ENCODE measurements at places on chromosomes 3 and 15.
A peak's percentile ranks its signal among the peaks of the same experiment; 100 is the strongest.

DNA sequence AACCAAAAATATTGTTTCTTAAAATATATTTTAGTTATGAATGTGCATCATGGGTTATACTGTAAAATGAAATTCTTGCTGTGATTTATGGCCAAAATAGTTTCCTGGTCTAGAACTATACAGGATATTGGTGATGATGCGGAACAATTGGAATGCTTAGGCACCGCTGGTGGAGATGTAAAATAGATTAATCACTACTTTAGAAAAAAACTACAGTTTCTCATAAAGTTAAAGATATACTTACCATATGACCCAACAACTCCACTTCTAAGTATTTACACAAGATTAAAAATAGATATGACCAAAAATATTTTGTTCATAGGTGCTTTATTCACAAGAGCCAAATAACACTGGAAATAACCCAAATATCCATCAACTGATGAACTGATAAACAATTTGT lies 126.7 kb downstream of the TUSC7 start:
- DNase-seq, result no peak

GRCh38 chr15:28895566-28895965 lies 9.8 kb downstream of the APBA2 start:
- no peak for DNase-seq

GRCh38 chr3:182238126-182238525 lies 526.4 kb downstream of the SOX2 start:
- no peak for DNase-seq

DNA sequence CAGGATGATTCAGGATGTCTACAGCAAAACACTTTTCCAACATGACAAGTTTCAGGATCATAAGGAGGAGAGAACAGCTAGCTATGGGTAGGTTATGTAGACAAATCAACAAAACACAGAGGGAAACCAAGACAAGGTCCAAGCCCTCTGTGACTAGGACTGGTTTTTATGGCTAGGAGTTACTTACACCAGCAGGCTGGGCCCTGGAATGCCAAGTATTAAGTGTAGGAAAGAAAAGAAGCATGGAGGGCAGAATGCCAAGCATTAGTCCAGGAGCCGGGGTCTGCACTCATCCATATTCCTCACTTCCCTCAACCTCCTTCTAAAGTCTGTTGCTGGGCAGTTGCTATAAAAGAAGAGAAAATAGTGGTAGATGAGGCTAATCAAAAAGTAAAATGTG lies 35.3 kb upstream of the PPP2R3A start:
- DNase-seq, result no peak

DNA sequence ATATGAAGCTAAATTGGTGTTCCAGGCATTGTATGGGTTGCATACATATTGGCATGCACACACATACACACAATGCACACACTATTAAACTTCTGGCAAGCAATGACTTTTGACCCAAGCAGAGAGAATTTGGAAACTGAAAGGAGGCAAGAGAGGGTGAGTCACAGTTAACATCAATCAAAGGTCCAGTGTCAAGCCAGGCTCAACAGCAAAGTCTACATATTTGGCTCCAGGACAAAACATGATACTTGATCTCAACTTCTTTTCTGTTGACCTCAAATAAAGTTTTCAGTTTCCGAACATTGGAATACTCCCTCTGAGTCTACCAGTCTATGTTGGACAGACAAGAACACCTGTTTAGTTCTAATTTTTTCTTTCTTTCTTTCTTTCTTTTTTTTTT lies 28.3 kb downstream of the IL12A start:
- no peak for DNase-seq

DNA sequence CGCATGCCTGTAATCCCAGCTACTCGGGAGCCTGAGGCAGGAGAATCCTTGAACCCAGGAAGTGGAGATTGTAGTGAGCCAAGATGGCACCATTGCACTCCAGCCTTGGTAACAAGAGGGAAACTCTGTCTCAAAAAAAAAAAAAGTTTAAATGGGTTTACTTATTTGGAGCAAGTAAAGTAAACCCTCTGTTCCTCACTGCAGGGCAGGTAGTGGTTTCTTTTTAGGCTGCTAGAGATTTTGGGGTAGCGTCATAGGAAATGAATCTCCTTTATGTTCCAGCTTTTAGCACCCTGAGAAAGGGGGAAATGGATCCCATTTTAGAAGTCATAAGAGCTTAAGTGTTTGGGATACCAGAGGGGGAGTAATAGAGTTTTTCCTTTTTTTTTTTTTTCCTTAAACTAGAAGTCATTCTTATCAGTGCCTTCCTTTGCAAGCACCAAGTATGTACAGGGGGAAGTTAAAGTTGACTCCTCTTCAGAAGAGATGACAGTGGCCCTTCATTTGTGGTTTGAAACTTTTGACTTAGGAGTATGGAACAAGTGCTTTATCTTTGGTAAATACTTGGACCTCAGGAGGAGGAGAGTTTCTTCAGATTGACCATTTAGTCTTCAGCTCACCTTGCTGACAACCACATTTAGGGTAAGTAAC lies 8.0 kb downstream of the PXK start:
- DNase-seq, result no peak

DNA sequence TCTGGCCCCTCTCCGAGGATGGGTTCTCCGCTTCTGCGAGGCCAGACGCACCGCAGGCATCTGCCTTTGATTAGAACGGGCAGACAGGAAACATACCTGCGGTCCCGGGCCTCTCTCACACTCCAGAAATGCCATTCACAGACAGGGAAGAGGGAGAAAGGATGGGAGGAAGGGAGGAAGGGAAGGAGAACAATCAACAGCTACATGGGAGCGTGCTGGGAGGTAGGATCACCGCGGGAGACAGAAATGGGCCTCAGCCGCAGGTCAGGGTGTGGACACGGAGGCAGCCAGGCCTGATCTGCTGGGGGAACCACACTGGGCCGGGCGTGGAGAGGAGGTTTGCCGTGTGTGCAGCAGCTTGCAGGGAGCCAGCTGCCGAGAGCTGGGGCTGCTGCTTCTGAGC lies 90.7 kb upstream of the RGMA start:
- DNase-seq, result no peak

- DNase-seq, result no peak
Observed at GRCh38 chr15:77616072-77616471, 16.6 kb downstream of the LINGO1 start.

DNA sequence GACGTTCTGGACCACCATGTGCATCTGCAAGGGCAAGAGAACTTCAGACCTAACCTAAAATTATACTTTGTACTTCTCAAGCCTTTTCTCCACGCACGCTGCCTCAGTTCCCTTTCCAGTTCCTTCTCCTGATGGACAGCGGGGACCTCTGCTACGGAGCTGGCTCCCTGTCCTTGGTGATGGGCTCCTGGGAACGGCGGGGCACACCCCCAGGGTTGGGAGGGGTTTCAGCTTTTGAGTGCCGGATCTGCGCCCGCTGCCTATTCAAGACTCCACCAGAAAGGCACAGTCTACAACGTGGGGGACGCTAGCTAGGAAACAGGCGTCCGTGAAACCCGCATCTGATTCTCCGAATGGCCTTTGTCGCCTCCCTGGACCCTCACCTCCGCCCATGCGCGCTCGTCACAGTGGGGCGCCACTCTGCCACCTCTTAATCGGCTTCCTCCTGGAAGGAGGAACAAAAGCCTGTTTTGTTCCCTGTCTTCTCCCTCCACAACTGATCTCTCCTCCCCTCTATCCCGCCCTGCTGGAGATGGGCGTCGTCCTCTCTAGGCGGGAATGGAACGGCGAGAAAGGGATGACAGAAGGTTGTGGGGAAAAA lies 2.2 kb downstream of the GPR149 start:
- DNase-seq, result no peak

DNA sequence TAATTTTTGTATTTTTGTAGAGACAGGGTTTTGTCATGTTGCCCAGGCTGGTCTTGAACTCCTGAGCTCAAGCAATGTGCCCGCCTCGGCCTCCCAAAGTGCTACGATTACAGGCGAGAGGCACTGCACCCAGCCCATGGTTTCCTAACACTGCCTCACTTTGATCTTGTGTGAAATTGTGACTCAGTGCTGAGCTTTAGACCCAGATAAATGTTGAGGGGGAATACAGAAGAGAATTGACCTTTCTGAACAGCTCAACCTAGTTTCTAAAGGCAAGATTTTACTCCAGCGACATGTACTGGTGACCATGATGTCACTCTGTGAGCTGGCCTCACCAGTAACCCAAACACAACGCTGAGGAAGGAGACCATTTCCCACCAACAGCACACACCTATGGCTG lies 73.5 kb downstream of the ATP1B3 start:
- DNase-seq, result no peak

DNA sequence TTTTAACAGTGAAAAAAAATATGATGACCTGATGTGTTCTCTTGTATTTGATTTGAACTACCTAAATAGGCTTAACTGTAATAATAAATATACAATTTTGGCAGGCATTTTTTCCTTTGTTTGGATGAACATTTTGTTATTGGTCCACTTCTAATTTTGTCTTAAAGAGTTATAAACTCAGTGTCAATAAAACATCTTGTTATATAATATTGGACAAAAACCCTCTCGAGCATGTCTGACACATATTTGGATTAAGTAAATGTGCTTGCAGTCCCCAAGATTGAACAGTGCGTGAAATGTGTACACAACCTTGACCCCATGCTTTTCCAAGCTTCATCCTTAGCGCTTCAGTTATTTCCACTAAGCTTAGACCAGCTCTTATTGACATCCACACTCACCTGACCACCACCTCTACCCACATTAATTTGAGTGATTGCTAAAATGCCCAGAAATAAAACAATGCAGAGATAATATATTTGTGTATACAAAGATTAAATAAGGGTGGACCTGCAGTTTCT lies 131.7 kb upstream of the ZBED2 start:
- no peak for DNase-seq

DNA sequence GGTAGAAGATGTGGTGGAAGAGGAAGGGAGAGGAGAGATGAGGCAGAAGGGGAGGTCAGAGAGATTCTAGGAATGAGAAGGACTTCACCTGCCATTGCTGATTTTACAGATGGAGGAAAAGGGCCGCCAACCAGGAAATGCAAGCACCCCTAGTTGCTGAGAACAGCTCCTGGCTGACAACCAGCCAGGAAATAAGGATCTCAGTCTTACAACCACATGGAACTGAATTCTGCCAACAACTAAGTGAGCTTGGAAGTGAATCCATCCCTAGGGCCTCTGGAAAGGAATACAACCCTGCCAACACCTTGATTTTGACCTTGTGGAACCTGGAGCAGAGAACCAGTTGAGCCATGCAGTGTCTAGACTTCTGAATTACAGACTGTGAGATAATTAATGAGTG lies 86.6 kb downstream of the EDEM1 start:
- no peak for DNase-seq

- no peak for DNase-seq
Observed at GRCh38 chr3:184361532-184361931, at the start of the genes CLCN2 and POLR2H. Gene CLCN2 (minus strand): TSS chr3:184361605. CDS start chr3:184361479, 126 bp downstream. Gene POLR2H (plus strand): TSS chr3:184361710. CDS start chr3:184363493, 1,783 bp downstream.

GRCh38 chr15:40087068-40087810 lies 21.4 kb downstream of the BMF start:
- DNase-seq, result no peak

GRCh38 chr3:151726016-151726415 lies 7.7 kb upstream of the AADACL2 start:
- no peak for DNase-seq

DNA sequence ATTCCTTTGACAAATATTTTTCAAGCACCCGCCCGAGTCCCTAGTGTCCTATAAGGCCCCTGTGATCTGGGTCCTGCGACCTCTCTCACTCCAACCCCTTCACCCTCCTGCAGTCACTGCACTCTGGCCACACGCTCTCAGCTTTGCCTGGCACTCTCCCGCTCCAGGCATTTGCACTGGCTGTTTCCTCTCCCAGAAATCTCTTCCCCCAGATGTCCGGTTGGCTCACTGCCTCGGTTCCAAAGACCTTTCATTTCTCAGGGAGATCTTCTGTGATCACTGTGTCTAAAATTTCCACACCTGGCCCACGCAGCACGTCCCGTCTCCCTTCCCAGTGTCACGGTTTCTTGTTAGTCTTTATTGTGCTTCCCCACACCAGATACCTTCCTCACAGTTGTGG lies 97.4 kb downstream of the WNT7A start:
- DNase-seq, result no peak

DNA sequence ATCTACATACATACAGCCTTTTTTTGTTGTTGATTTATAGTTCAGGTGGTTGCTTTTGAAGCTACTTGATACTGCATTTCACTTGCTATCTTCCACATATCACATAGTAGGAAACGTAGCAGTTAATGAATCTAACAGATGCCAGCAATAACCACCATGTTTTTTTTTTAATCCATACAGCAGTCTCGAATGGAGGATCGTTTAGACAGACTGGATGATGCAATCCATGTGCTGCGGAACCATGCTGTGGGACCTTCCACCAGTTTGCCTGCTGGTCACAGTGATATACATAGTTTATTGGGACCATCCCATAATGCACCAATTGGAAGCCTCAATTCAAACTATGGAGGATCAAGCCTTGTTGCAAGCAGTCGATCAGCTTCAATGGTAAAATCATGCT lies 123.2 kb upstream of the CGNL1 start:
- DNase-seq, result no peak

DNA sequence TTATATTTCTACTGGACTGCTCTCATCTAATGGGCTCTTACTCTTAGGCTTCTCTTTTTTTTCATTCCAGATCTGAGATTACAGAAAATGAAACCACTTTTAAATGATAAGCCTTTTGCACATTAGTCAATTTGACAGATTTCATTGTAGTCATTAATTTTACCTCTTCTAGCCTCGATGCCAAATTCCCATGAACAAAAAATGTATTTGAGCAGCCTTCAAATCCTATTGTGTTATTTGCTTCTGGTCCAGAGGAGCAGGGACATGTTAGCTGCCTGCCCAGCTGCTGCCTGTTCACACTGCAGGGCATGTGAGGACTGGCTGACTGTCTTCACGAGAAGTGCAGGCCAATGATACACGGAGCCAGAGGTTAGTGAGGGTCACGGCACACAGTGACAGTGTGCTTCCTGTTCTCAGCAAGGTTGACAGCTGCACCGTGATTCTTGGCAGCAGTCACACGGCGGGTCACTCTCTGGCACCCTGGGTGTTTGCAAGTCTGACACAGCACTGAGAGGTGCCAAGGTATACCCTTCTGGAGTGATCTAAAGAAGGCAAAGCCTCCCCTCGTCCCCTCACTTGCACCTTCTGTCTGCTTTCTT lies 40.8 kb downstream of the KAT2B start:
- peak; percentile 3 for DNase-seq

DNA sequence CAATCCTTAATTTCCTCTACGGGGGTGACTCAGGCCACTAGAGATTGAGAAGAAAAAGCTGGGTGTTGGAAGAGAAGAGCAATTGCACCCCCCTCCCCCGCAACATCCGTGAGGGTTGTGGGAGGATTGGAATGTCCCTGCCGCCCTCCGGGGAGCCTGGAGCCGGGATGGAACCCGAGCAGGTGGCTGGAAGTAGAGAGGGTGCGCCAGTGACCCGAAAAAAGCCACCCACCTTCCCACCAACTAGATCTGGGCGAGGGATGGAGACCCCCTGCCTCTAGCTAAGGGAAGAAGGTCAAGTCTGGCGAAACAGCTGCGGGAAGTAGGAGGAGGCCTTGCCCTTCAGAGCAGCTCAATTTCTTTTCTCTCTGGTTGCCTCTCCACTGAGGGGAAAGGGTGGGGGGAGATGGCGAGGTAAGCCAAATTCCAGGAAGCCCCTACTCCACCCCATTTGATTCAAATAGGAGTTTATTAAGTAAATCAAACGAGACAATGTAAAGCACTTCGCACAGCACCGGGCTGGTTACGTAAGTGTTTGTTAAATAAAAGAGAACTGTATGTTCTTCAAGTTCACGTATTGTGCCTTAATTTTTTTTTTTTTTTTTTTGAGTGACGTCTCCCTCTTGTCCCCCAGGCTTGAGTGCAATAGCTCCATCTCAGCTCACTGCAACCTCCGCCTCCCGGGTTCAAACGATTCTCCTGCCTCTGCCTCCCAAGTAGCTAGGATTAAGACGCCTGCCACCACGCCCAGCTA lies 1.1 kb upstream of the WWTR1 start:
- DNase-seq, result no peak

- no peak for DNase-seq
Observed at GRCh38 chr3:131796558-131797198, 238.1 kb downstream of the CPNE4 start.
